ENCODE measurements at places on chromosomes 6 and 20.
A peak's percentile ranks its signal among the peaks of the same experiment; 100 is the strongest.

DNA sequence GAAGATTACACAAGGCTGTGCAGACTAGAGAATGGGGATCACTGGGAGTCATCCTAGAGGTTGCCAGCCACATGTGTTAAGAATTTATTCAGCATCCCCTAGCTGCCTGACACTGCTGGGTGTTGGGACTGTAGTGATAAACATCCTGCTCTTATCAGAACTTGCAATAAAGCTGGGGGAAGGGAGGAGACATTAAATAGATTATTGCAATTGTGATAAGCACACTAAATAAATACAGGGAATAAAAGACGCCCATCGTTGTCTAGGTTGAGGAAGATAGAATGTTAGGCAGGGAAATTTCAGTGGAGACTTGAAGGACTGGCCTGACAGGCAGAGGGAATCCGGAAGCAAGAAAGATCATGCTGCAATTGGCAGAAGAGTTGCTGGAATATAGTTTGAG lies 33.2 kb upstream of the TRAM2 start:
- DNase-seq = no peak

DNA sequence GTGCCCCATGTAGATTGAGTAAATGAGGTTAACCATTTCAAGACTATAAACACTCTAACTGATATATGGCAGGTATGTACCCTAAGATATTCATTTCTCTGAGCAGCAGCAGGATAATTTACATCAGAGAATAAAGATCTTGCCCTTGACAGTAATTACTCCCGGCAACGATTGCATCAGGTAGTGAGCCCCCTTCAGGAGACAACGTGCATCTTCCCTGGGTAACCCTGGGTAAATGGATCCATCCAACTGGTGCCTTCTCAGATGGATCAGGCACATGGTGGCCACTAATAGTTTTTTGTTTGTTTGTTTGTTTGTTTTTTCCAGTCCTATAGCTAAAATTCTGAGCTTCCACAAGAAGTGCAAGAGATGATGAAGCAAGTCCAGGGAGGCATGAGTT lies 469.4 kb upstream of the SLC35B3 start:
- DNase-seq = no peak

DNA sequence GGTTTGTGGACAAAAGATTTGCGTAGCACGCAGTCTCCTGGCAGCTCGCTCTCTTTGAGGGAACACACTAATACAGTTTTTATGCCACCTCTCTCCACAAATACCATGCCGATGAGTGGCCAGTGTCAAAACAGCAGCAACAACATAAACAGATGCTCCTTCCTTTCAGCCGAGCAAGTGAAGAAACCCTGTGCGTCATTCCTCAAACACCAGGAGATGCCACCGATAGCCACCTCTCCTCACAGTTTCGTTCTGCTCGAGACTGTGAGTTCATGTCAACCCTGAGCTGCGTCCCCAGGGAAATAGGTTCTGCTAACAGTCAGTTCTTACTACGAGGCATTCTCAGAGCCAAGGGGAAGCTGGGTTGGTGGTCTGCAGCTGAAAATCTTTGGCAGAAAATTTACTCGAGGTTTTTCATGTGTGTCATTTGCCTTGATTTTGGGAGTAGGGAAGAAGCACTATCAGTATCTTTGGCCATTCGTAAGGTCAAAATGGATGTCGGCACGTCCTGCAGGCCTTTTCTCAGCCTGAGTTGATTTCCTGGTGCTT lies 59.9 kb downstream of the EYA2 start:
- DNase-seq = no peak

GRCh38 chr6:139829576-139829975 lies 455.1 kb upstream of the CITED2 start:
- DNase-seq = no peak

GRCh38 chr6:157597461-157598312 lies 216.7 kb downstream of the ZDHHC14 start:
- peak; percentile 56 for DNase-seq

DNA sequence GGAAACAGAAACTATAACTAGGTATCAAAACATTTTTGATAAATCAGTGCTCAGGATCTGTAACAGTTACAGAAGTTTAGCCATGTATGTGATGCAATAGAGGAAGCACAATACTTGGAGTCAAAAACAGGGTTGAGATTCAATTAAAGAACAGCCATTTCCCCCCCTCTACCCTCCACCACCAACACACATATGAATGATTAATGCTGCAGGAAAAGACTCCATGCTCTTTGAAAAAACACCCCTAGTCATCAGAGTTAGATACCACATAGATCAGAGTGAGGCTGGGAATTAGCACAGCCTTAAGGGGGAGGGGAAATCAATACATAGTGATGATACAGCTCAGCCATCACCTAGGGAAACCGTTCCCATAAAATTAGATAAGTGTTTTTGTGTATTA lies 108.9 kb upstream of the EMILIN3 start:
- no peak for DNase-seq

DNA sequence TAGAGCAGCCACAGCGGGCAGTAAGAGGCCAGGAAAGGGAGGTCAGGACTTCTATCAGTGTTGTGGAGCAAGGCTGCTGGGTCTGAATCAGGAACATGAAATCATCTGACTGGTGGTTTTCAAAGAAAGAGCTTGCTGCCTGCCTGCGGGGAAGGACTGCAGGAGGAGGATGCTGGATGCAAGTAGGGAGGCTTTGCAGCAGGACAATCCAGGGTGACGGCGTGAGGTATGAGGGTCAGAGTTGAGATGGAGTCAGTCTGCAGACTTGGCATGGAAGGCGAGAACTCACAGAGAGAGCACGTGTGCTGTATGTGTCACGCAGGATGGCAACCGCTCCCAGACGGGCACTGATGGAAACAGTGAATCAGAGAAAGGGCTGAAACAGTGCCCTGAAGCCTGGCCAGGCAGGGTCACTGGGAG lies 59.2 kb upstream of the CD93 start:
- no peak for DNase-seq

DNA sequence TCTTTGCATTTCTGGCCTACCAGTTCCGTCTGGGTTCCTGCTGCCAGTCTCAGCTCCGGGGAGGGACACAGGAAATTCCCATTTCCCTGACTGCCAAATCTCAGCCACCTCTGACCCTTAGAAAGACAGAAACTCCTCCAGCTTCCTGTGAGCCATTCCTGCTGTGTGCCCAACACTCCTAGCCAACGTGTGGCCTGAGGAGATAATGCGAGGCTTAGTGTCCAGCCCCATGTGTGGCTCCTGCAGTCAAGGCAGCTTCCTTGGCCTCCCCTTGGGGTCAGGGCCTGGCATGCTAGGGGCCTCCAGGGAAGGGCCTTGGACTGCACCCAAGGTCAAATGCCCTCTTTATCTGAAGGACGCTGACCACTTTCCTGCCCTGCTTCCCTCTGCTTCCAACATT lies 45.1 kb downstream of the MAFB start:
- DNase-seq = no peak

DNA sequence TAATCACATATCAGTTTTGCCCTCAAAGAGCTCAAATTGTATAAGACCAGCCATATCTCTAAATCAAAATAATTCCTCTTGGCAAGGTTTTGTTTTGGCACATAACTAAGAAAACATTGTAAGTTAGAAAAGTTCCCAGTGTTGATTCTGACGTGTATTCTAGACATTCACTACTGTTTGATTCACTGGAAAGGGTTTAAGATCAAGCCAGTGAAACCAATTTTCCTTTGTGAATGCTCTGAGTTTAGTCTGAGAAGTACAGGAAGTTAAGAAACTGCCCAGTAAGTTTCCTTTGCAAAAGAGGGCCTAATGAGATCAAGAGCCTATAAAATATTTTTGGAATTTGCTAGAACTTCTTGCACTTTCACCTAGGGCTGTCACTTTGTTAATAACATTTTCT lies 143.0 kb downstream of the FNDC1 start:
- DNase-seq = peak; percentile 24

GRCh38 chr6:106421496-106421895 lies 61.0 kb downstream of the CRYBG1 start:
- no peak for DNase-seq

DNA sequence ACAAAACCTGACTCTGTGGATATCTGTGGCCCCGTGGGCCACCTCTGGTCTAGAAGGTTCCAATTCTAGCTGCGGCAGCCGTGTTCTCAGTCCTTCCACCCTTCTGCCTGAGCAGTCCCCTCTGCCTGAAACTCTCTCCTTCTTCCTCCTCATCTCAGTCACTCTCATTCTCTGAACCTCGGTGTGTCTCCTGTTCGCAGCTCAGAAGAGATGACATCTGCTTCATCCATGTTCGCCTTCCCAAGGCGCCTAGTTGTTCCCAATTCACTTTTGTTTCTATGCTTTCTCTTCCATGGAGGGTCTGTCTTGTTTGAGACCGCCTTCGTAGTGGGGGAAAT lies 95.5 kb downstream of the CEBPB start:
- no peak for DNase-seq

DNA sequence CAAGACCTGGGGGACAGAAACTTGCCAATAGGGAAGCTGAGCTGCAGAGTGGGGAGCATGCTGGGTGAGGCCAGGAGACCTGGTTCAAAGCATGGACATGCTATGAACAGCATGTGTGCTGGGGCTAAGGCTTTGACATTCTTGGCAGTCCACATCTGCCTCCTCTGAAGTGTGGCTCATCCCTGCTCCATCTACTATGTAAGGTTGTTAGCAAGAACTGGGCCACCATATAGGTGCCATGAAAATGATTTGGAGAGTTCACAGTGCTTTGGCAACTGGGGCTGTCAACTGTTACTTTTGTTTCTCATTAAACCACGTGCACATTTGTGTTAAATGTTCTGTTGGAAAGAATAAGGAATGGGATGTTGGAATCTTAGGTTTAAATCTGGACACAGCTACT lies 311.1 kb downstream of the CDC5L start:
- no peak for DNase-seq

GRCh38 chr6:12976366-12976765 lies 259.8 kb downstream of the PHACTR1 start:
- DNase-seq = no peak

DNA sequence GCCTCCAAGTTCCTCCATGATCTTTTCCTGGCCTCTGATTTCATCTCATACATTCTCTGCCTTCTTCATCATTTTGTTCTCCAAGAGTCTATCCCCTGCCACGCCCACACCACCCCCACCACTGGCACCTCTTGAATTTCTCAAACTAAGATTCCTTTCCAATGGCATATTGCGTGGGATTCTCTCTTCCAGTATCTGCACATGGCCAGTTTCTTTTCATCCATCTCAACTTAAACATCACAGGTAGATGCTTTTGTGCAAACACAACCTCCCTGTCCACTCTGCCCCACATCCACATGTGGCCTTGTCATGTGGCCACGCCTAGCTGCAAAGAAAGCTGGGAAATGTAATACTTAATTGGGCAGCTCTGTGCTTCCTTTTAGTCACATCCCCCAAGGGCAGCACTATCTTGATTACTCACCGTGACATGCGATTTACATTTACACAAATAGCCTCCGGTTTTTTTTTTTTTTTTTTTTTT lies 33.4 kb upstream of the ZMYND8 start:
- DNase-seq = no peak

DNA sequence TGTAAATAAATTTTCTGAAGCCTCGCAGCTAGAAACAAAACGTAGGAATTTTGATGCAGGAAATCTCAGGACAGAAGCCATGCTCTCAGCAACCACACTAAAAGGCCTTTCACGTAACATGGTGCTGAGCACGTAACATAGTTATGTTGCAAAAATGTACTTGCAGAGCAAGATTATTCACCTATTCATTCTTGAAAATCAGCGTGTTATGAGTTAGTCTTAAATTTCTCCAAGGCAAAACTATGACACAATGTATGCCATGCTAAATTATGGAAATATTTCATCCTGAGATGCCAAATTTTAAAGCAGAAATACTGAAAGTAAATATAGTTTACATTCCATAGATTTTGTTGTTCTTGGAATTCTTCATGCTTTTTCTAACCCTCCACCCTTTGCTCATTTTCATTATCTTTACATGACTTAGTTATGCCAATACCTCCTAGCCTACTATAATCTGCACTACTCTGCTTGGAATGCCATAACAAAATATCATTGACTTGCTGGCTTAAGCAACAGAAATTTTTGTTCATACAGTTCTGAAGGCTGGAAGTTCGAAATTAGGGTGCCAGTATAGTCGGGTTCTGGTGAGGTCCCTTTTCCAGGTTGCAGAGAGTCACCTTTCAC lies 179.8 kb upstream of the BMP5 start:
- no peak for DNase-seq

DNA sequence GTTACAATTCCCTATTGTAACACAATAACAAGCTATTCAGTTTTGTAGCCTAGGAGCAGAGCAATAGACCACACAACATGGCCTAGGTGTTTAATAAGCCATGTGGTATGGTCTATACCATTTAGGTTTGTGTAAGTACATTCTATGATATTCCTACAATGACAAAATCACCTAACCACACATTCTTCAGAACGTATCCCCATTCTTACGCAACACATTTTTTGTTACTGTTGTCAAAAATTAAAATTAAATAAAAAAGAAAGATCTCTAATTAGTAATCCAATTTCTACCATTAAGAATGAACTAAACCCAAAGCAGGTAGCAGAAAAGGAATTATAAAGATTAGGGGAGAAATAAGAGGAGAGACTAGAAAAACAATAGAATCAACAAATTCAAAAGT lies 44.0 kb downstream of the RANBP9 start:
- DNase-seq = no peak

DNA sequence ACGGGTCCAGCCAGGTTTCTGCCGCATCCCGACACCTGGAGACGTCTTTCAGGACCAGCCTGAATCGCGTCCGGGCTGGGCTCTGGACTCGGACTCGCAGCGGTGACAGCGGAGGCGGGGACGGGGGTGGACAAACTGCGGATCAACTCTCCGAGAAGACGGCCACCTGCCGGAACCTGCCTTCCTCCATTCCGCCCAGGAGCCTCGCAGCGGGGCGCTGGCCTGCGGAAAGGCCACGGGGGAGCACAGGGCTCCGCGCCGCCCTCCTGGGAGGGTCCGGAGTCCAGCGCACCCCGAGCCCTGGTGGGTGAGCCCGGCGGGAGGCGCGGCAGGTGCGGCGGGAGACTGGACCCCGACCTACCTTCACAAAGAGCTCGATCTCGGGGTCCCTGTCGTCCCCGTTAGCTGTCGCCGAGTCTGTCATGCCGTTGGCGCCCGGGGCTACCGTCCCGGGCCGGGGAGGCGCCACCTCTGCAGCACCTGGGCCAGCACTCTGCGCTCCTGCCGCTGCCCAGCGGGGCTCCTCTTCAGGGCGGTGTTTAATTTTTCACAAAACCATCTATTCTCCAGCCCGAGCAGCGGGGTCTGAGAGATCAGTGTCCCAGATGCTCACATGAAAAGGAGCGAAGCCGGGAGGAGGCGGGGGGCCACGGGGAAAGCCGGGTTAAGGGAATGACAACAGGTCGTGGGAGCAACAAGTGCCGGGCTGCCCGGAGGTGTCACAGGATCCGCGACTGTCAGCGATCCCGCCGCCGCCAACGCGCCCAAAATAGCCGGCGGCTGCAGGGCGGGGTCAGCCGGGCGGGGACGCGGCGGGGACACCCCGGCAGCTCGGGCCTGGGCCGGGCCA lies at the start of gene CLIC5:
Gene CLIC5 (minus strand): TSS at position 742 of the 850 bp plus-strand sequence. CDS start 318 bp downstream, at position 424.
- DNase-seq = no peak

Data from hindlimb muscle (tissue), 1 donor.